M059J (cell line): ENCODE measurements at places on chromosomes 16 and 17. TPM values are rescaled to one million over a fixed set of nuclear protein-coding genes. Genes with fewer than 3 reads are reported as not detected.

The KRTAP2-3 gene
- 0.34 and 3.2 TPM in 2 replicates for total RNA-seq

The MYH3 gene
- total RNA-seq, result under 0.01 and 0.30 TPM in 2 replicates

The CPNE7 gene
- total RNA-seq, result 0.32 and 3.1 TPM in 2 replicates

GRCh38 chr16:30060346-30060745 is 5.2 kb upstream of the ALDOA start:
- DNase-seq, result no peak

DNA sequence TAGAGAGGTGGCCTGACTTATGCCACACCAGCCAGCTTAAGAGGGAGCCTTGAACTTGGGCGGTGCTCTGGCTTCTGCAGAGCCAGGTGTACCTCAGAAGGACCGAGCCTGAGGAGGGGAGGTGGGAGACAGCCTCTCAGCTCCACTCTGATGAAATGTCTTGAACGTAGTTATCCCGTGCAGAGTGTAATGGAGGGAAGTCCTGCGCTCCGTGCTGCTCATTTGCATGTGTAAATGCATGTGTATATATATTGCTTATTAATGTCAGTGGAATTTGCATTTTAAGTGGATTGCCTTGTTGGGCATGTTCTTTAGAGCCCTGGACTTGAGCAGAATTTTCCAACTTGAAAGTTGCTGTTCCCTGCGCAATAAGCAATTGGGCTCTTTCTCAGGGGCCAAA is 264.9 kb upstream of the SDK2 start:
- no peak for DNase-seq

The ABCC11 gene
- total RNA-seq, result not detected in 2 replicates

- no peak for DNase-seq
Measured at GRCh38 chr16:71259086-71259485, 28.6 kb upstream of the HYDIN start.

DNA sequence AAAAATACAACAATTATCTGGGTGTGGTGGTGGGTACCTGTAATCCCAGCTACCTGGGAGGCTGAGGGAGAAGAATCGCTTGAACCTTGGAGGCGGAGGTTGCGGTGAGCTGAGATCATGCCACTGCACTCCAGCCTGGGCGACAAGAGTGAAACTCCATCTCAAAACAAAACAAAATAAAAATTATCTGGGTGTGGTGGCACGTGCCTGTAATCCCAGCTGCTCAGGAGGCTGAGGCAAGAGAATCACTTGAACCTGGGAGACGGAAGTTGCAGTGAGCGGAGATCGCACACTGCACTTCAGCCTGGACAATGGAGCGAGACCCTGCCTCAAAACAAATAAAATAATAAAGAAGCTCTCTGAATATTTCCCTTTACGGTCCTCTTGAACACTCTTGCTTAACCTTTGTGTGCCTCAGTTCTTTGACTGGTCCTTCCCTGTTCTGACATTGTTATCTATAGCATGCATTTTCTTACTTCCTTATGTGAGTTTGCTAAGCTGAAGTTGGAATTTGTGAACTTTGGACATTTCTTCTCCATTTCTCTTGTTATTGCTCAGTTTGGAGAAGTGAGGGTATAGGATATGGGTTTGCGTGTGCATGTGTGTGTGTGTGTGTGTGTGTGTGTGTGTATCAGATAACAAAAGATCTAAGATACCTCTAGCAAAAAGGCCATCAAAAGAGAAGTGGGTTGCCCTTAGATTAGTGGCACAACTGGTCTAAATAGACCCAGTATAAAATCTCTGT is 29.7 kb upstream of the WSB1 start:
- no peak for DNase-seq

The KRTAP1-1 gene
- total RNA-seq, result not detected in 2 replicates

DNA sequence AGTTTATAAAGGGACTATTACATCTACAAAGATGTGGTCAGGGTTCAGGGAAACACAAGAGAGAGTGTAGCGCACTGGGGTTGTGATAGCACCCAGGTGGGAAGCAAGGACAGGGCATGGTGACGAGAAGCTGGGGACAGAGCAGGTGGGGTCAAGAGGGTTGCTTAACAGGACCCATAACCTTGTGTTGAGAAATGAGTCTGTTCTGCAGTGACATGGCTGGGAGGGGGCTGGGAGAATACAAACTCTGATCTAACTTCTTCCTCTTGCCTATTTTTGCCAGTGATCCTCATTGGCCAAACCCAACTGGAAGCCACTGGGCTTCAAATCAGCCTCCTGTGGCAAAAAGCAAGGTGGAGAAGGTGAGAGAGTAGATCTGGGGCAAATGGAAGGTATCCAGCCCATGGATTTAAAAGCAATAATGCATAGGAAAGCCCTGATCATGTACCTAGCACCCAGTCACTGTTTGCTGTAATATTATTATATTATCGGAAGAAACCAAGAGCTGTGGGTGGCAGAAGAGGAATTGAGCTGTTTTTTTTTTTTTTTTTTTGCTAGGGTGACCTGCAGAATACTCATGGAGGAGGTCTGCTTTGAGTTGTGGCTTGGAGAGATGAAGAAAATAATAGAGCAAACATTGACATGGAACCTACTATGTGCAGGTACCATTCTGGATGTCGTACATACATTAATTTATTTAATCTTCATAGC is 76.9 kb upstream of the ZFHX3 start:
- no peak for DNase-seq

The USP7 gene
- total RNA-seq, result 35.0 and 56.1 TPM in 2 replicates

- peak; percentile 89 for DNase-seq
Measured at GRCh38 chr16:53052519-53053501, at the start of gene CHD9NB. Gene CHD9NB, minus strand, starts transcription at chr16:53052897. Its CDS starts 8,739 bp downstream, at chr16:53044158.

DNA sequence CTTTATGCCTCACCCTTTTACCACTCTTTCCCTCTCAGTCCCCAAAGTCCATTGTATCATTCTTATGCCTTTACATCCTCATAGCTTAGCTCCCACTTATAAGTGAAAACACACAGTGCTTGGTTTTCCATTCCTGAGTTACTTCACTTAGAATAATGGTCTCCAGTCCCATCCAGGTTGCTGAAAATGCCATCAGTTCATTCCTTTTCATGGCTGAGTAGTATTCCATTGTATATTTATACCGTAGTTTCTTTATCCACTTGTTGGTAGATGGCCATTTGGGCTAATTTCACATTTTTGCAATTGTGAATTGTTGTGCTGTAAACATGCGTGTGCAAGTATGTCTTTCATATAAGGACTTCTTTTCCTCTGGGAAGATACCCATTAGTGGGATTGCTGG is 597.3 kb downstream of the WWOX start:
- no peak for DNase-seq

The ALOX12 gene
- not detected in 2 replicates for total RNA-seq

DNA sequence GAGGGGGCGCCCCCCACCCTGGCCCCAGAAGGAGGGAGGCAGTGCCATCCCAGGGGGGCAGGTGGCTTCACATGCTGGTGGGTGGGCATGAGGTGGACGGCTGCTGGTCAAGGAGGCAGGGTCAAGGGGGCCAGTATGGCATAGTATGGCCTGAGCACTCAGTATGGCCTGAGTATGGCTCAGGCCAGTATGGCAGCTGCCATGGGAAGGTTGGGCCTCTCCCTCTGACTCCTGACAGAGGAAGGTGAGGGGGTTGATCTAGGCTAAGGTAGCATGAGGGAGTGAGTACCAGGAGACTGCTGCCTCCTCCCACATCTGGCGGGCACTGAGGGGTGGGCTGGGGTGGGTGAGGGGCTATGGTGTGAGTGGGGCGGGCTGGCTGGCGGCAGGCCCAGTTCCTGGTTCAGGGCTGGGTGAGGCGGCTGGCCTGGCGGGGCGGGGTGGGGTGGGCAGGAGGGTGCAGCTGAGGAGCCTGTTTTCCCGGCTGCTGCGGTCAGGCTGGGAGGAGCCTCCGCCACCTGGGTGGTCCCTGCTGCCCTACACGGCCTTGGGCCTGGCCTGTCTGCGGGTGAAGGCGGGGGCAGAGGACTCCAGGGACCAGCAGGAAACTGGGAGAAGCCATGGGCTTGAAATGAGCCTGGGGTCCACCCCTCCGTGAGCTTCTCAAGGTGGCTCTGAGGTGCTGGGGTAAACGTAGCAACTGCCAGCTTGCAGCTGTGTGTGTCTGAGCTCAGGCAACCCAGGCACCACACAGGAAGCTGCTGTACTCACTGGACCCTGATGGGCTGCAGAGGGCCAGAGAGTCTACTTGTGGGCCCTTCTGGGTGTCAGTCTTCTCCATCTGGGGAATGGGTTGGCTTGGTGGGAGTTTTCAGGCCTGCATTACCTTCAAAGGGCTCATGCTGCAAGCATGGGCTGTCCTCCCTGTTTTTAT is 57.0 kb downstream of the RAI1 start:
- DNase-seq, result no peak

The ACE gene
- total RNA-seq, result 1.3 and 2.1 TPM in 2 replicates

- DNase-seq, result peak; percentile 73
Measured at GRCh38 chr16:30656974-30657865, 1.0 kb upstream of the FBRS start.

The WFIKKN1 gene
- 0.62 and 2.9 TPM in 2 replicates for total RNA-seq

DNA sequence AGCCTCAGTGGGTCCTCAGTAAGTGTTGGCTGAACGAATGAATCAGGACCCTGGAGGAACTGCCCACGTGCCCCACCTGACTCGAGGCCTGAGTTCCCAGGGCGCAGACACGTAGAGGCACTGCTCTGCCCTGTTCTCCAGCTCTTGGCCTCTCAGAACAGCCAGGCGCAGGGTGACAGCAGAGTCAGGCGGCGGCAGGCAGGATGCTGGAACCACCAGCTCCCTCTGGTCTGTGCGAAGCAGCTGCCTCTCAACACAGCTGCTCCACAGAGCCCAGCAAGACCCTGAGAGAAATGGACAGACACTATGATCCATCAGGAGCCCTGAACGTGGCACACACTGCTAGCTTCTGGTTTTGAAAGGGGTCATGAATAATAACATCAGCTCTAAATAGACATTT is 53.1 kb upstream of the BCO1 start:
- DNase-seq, result no peak

DNA sequence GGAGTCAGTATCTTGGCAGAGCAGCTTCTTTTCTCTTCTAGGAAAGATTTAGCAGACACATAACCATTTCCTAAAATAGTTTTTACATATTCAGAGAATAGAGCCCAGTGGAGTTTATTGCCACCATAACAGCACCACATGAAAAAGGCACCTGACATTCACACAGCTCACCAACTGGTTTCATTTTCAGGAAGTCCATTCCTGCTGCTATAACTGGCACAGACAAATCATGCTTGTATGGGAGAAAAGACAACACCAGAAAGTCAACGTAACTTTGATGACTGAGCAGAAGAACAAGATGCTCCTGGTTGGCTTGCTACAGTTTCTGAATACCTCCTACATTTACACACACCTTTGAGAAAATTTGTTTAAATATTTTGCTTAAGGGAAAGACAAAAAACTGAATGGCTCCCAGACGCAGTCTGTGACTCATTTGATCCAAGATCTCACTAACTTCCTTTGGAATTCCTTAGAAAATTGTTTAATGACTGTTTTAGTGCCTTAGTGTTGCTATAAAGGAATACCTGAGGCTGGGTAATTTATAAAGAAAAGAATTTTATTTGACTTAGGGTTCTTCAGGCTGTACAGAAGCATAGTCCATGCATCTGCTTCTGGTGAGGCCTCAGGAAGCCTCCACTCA is 1380.6 kb downstream of the CDH8 start:
- DNase-seq, result peak; percentile 10

- DNase-seq, result no peak
Measured at GRCh38 chr17:41513168-41513547, 5.5 kb downstream of the KRT15 start.

- peak; percentile 54 for DNase-seq
Measured at GRCh38 chr16:67013823-67014633, 14.9 kb upstream of the CBFB start.

GRCh38 chr16:57704905-57705852 is 10.6 kb downstream of the DRC7 start:
- no peak for DNase-seq

DNA sequence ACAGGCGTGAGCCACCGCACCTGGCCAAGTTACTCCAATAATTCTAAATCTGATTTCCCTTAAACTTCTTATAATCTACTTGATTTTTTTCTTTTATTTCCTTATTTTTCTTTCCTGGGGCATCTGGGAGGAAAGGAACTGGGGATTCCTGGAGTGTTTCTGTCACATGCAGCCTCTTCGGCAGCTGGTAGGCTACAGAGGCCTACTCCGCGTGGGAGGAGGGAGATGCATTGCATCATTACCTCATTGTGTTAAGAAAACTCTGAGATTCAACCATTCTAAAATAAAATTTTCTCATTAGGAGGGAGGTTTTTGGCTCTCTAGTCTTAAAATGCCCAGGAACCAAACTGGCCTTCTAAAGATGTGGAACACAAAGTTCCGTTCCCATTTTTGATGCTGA is 64.0 kb downstream of the SOX9 start:
- DNase-seq, result no peak

DNA sequence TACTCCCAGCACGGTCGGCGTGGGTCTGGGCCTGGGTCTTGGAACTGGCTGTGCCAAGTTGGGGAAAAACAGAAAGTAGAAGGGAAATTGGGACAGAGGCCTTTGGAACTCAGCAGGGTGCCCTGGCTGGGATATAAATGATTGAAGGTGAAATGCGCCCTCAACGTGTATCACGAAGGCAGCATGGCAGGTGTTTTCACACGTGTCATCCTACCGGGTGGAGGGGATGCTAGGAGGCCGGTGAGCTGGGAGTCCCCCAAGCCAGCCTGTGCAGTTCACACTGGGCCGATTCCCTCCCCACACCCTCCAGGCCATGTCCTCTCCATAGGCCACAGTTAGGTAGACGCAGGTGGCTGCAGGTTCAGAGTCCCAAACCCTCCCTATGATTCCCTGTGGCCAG is 6.0 kb downstream of the TNFAIP1 start:
- DNase-seq, result no peak

DNA sequence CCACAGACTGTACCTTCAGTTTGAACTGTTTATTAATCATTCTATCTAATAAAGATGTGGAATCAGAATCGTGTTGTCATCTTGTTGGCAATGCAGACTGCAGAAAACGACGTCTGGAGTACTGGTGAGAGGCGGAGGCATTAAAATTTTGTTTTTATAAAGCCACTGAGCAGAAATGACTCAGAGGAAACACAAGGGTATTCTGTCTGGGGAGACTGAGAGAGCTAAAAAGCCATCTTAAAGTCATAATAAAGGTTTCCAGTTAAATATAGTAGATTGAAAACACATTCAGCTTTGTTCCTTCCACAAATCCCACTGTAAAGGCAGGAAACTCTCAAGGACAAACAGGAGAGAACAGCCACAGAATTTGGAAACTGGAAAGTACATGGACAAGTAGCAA is 74.2 kb downstream of the CPPED1 start:
- peak; percentile 79 for DNase-seq

- DNase-seq, result no peak
Measured at GRCh38 chr17:38912221-38912813, 13.1 kb upstream of the LASP1NB start.

The BAIAP3 gene
- total RNA-seq, result 0.34 TPM in 1 of 2 replicates, not detected in the other

The TERB1 gene
- total RNA-seq, result not detected in 2 replicates

GRCh38 chr17:32314636-32315035 is 27.3 kb downstream of the C17orf75 start:
- no peak for DNase-seq

The ITGAD gene
- 0.05 TPM in 1 of 2 replicates, not detected in the other for total RNA-seq

DNA sequence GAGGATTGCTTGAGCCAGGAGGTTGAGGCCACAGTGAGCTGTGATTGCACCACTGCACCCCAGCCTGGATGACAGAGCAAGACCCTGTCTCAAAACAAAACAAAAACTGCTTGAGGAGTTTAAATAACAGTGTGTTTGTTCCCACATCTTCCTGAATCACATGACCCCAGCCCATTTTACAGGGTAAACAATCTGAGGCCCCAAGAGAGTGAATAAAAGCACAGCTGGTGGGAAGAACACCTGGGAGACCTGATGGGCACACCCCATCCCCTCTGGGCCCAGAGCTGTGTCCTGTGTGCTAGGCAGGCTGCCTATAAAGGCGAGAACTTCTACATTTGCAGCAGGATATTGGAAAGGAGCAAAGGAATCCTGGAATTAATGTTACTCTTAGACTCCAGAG is 69.6 kb downstream of the PLXDC1 start:
- DNase-seq, result no peak
